ENCODE measurements at places on chromosomes 16 and 17. TPM values are rescaled to one million over a fixed set of nuclear protein-coding genes. Genes with fewer than 3 reads are reported as not detected.

PDILT gene
- not detected for total RNA-seq

C17orf107 gene
- total RNA-seq: 2.3 TPM

DVL2 gene
- 43.9 TPM for total RNA-seq

SP6 gene
- total RNA-seq: 0.65 TPM

EARS2 gene
- 38.9 TPM for total RNA-seq

KRTAP2-3 gene
- total RNA-seq: not detected

KRT24 gene
- total RNA-seq: not detected

KRTAP4-8 gene
- total RNA-seq: not detected

NOS2 gene
- total RNA-seq: 39.7 TPM

GNAO1 gene
- total RNA-seq: 1.9 TPM

TERB1 gene
- total RNA-seq: not detected

LRRC36 gene
- 0.34 TPM for total RNA-seq

CSH1 gene
- total RNA-seq: not detected

MED9 gene
- total RNA-seq: 15.7 TPM

GLOD4 gene
- total RNA-seq: 309 TPM

RNF43 gene
- total RNA-seq: 0.50 TPM

AANAT gene
- not detected for total RNA-seq

EXOSC6 gene
- total RNA-seq: 26.7 TPM

PPP1R1B gene
- not detected for total RNA-seq

PHF12 gene
- 49.1 TPM for total RNA-seq

PIK3R5 gene
- 0.90 TPM for total RNA-seq

TPSG1 gene
- not detected for total RNA-seq

Measured in neural progenitor cell (in vitro differentiated cells).